ENCODE measurements at places on chromosomes 12 and 14.

GRCh38 chr12:116508145-116509121 is 50.7 kb upstream of the MAP1LC3B2 start:
- DNase-seq = peak; percentile 70

DNA sequence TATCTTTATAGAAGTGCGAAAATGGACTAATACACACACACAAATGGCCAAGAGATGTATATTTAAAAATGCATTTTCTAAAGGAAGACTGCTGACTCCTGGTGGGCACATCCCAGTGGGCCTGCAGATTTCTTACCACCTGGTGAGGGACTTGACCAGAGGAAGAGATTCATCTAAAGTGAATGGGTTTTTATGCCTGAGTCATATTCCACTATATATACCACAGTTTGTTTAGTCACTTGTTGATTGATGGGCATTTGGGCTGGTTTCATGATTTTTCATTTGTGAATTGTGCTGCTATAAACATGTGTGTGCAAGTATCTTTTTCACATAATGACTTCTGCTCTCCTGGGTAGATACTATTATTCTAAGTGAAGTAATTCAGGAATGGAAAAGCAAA is 277.3 kb downstream of the SLC16A7 start:
- no peak for DNase-seq

GRCh38 chr14:30620178-30620577 is 1.9 kb upstream of the SCFD1 start:
- no peak for DNase-seq

DNA sequence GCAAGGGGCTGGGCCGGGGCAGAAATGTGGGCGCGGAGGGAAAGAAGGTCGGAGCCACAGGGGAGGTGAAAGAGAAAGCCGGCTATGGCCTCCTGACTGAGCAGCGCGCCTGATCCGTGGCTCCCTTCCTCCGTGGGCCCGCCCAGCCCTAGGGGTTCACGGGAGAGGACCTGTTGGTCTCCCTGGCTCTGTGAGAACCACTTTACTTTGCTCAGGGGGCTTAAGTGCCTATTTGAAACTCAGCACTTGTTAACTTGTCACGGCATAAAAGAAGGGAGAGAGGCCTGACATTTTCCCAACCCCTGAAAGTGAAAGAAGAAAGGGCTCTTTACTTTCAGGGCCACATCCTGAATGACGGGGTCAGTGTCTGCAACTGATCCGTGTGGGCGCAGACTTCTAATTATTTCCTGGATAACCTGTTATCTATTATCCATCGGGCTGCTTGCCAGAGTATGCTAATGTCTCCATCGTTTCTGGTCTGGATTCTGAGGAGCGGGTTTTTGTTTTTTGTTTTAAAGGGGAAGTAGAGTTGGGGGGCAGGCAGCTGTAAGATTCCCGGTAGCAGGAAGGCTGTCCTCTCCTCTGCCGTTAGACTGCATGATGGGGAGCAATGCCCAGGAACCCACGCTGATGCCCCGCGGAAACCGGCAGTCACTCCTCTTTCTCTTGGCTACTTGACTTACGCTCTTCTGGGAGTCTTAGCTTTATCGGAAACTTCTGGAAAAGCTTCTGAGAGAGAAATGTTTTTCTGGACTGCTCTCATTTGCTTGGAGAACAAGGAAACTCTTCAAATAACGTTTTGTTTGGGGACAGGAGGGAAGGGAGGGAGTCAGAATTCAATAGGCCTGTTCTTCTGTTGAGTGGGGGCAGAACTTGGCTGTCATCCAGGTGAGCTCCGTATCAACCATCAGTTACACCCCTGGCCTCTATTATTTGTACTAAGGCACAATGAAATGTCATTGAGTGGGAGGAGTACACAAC is 127.7 kb upstream of the MAX start:
- peak; percentile 57 for DNase-seq

DNA sequence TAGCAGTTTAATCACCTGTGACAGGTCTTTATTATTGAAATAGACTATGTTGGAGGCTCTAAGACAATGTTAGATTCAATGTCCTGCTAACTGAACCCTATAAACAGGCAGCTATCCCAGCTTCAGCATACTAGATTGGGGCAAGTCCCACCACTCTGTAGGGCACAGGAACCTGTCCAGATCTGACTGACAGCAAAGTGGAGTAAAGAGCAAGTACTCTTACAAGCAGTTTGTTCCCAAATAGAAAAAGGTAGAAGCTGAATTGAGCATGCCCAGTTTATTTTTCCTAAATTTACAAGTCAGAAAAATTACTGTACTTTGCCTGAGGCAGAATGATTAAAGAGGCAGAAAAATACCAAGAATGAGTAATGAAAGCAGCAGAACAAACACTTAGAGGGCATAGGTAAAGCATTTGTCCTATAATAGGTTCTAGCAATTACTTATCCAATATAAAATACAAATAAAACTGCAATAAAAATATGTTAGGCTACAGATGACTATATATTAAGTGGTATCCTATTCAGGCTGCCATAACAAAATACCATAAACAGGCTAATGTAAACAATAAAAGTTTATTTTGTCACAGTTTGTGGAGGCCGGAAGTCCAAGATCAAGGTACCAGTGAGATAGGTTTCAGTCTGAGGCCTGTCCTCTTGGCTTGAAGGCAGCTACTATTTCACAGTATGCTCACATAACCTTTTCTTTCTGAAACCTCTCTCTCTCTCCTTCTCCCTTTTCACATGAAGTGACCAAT is 868.2 kb downstream of the C12orf50 start:
- no peak for DNase-seq

- DNase-seq = no peak
Observed at GRCh38 chr14:91396959-91397815, 20.4 kb downstream of the CCDC88C start.

- DNase-seq = no peak
Observed at GRCh38 chr12:106487664-106488063, 95.1 kb upstream of the RFX4 start.
